ENCODE measurements at places on chromosomes 3 and 15.

GRCh38 chr3:94716326-94717018 lies 653.6 kb downstream of the NSUN3 start:
- no peak for DNase-seq

- no peak for DNase-seq
Measured at GRCh38 chr15:68318008-68318835, 40.7 kb downstream of the FEM1B start.

- no peak for DNase-seq
Measured at GRCh38 chr15:91801836-91802534, 51.5 kb upstream of the SLCO3A1 start.

GRCh38 chr3:128276146-128276435 lies 122.8 kb downstream of the EEFSEC start:
- DNase-seq = no peak

GRCh38 chr3:175307642-175308041 lies 448.5 kb downstream of the NAALADL2 start:
- DNase-seq = no peak

GRCh38 chr3:117696851-117697407 lies 987.4 kb downstream of the TUSC7 start:
- DNase-seq = no peak

DNA sequence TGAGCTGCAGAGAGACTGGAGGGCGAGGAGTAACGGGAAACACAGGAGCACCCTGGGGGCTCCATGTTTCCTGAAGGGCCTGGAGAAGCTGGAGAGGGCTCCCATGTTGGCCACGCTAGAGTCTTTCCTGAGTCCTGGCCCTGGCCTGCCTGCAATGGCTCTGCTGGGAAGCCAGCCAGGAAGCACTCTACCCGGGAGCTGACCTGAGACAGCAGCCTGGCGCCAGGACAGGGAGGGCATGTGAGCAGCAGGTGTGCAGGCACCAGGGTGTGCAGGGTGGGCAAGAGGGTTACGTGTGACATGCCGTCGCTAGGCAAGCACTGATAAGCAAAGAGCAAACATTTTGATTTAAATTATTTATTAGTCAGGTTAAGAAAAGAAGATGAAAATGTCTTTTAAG lies 301.4 kb downstream of the OCA2 start:
- no peak for DNase-seq

Data from MG63 (cell line).